Thymus (tissue), 14 donors: ENCODE measurements at places on chromosomes 6 and 20. TPM values are rescaled to one million over a fixed set of nuclear protein-coding genes. Genes with fewer than 3 reads are reported as not detected.

SLC22A2 gene
- not detected for total RNA-seq

HLA-DOB gene
- total RNA-seq: 18.8 TPM

ERGIC3 gene
- 157 TPM for total RNA-seq

CGA gene
- total RNA-seq: 1.5 TPM

VSTM2L gene
- total RNA-seq: 4.4 TPM

CST2 gene
- total RNA-seq: 0.94 TPM

APOM gene
- 6.1 TPM for total RNA-seq

CST8 gene
- not detected for total RNA-seq

CEP85L gene
- total RNA-seq: 44.3 TPM

STMND1 gene
- total RNA-seq: 0.05 TPM

TENT5A gene
- 4.2 TPM for total RNA-seq

MLN gene
- 0.61 TPM for total RNA-seq

GLP1R gene
- under 0.01 TPM for total RNA-seq

CST11 gene
- total RNA-seq: 0.33 TPM

MICB gene
- total RNA-seq: 9.5 TPM

ANKRD66 gene
- 0.05 TPM for total RNA-seq

GRCh38 chr6:125913864-125914351, 42.7 kb upstream of the HINT3 start:
- no peak for DNase-seq

- DNase-seq: no peak
These were observed 110.2 kb downstream of the LAMA2 start for GRCh38 chr6:128993166-128993565.

DNA sequence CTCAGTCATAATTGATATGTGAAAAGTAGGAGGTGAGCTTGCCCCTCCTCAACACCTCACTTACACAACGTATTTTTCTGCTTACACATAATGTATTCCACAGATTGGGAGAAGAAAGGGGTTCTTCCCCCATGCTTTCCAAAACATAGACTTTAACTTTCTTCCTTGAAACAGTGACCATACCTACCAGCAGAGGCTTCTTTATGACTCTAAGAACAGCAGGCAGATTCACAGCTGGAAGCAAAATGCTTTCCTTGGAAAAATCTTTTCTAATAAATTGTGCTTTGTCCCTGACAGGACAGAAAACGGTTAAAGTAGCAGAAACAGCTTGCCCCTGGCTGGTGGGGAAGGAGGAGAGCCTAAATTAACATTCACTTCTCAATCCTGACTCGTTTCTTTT, 629.1 kb upstream of the IMPG1 start:
- no peak for DNase-seq

- peak; percentile 12 for DNase-seq
These were observed 68.1 kb downstream of the HFE start for GRCh38 chr6:26155061-26155930.

- DNase-seq: no peak
These were observed 15.1 kb downstream of the KIF13A start for GRCh38 chr6:17972074-17972952.

DNA sequence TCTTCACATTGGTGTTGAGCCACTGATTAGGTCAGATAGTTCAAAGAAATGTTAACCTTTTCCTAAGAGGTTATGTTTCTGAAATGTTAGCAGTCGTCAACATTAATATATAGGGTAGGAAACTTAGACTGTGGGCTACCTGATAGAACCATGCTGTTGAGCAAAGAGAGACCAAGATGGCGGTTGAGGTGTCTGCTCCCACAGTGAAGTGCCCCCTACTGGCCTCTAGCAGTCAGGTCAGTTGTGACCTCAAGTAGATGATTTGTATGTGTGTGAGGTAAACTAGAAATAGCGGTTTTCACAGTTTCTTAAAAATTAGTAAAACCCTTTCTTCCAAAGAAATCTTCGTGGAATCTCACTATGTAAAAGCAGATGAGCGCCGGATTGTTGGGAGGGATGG, 40.3 kb downstream of the MTHFD1L start:
- DNase-seq: no peak

GRCh38 chr6:106450653-106451052, 90.1 kb downstream of the CRYBG1 start:
- DNase-seq: no peak

GRCh38 chr6:15751721-15752350, 89.0 kb upstream of the DTNBP1 start:
- no peak for DNase-seq

- DNase-seq: no peak
These were observed 1.9 kb downstream of the RAB32 start for GRCh38 chr6:146545581-146545980.

DNA sequence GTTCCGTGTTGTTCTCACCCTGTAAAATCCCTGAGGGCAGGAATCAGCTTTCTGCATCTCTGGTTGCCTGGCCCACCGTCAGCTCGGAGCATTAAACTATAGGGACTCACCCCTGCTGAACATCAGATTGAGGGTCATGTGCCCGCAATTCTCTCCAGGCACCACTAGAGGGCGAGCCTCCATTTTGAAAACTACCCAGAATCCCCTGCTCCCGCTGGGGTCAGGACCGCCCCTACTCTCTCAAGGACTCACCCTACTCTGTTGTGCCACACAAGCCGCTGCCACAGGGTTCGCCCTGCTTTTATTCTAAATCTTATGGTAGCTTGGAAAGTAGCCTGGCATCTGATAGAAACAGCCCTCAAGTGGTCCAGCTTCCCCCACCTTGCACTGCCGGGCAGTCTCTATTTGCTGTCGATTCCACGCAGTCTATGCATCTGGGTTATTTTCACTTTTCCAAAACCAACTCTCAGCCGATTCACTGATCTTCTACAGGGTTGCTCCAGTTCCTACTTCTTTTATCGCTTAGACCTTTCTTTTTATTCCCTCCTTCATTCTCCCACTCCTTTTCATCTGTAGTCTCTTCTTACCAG, 244.1 kb upstream of the QKI start:
- DNase-seq: peak; percentile 25

- no peak for DNase-seq
These were observed 199.3 kb upstream of the FLRT3 start for GRCh38 chr20:14536738-14537137.

GRCh38 chr6:73514746-73515110, 6.1 kb downstream of the EEF1A1 start:
- no peak for DNase-seq

GRCh38 chr20:62540504-62540903, 64.7 kb upstream of the GATA5 start:
- DNase-seq: no peak

DNA sequence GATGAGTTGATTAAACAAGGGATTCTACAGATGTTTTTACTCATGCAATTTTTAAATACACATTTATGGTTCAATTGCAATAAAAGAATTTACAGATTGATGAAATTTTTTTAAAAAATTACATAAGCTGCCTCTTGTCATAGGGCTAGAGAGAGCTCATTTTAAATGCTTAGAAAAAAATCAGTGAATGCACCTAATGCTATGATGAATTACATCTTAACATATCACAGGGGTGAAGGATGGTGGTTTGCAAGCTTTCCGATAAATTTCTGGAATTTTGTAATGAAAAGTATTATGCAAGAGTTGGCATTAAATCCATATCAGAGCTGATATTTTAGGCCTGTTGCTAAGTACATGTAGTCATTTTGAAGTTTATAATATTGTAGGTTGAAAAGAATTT, 29.6 kb downstream of the DSE start:
- no peak for DNase-seq

GRCh38 chr6:81857812-81858211, 105.3 kb upstream of the TENT5A start:
- no peak for DNase-seq

DNA sequence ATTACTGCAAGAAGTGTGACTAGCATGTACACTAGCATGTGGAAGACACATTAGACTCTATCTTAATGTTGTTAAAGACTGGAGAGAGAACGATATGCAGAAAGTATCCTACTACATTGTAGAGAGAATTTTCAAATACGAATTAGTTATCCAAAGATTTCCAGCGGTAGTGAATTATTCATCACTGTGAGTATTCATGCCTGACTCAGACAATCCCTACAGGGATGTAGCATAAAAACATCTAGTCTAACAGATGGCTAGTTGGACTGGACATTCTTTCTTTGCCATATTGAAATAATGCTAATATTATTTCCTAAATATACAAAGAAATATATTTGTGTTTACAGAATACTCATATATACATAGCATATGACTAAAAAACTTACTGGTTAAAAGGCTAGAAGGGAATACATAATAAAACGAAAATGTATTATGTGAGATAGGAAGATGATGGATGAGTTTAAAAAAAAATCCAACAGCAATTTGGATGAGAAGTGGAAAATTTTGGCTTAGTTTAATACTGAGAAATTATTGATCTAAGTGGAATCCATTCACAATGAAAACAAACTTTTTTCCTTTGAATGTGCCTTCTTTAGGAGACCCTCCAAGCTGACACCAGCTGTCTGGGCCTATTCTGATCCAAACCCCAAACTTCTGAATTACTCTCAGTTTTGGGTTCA, 580.7 kb downstream of the RFPL4B start:
- DNase-seq: no peak

DNA sequence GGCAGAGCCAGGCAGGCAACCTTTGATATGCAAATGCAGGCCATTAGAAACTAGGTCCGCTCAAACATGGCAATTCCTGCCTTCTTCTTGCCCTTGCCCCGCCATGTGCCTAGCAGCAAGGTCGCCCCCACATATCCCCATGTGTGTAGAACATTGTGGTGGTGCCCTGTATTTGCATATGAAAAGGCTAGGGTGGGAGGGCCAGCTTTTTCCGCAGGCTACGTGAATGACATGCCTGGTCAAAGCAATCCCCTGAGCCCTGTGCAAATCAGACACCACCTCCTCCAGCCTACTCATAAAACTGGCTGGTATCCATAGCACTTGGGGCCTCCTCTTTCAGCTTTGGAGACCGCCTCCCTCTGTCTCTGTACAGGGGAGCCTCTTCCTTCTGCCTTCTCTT, 31.6 kb downstream of the GSTA2 start:
- no peak for DNase-seq

GRCh38 chr6:46756469-46757213, 9.9 kb downstream of the ANKRD66 start:
- DNase-seq: no peak

DNA sequence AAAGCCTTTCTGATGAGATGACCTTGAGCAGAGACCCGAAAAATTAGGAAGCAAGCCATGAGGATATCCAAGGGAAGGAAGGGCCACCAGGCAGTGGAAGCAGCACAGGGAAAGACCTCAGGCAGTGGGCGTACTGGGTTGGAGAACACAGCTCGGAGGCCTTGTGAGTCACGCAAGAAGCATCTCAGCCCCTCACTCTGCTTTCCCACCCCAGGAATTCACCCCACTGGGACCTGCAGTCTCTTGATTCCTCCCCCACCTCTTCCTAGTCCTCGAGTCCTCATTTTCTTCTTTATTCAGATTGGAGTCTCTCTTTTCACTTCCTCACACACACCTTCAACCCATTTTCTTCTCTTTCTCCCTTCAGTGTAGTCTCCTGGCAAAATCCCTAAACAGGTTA, 27.0 kb downstream of the RPRD1B start:
- no peak for DNase-seq

- DNase-seq: no peak
These were observed 205.4 kb upstream of the BMP2 start for GRCh38 chr20:6562111-6562510.

DNA sequence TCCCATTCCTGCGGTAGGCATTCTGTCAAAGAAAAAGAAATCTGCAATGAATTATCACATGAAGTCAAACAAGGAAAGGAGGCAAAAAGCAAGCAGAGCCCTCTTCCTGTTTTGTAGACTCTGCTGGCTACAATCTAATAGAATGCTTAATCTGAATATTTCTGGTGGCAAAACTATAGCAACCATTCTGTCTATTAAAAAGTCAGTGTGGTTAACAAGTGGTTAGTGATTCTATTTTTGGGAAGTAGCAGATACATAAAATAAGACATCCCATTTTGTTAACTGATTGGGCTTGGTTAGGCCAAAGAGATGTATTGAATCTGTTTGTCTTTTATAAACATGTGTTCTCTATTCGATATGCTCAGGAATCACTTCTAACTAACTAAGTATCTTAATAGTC, 442.3 kb downstream of the CDC5L start:
- DNase-seq: no peak

- DNase-seq: no peak
These were observed 15.2 kb upstream of the KCNK15 start for GRCh38 chr20:44730441-44730840.

- DNase-seq: no peak
These were observed 41.7 kb upstream of the KLHL31 start for GRCh38 chr6:53707108-53707897.

DNA sequence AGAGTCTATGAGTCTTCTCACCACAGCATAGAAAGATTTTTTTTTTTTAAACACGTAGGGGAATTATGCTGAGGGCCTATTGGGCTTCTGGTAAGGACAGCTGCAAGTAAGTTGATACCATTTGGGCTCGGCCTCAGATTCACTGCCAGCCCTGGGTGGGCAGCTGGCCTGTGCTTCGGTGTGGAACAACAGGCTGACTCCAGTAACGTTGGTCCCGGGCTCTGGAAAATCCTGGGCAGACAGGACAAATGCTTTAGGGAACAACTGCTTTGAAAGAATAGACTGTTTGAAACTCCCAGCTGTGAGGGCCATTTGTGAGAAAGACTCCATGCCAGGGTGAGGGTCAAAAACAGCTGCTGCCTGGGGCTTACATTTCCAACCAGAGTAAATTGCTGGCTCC, 366.5 kb downstream of the QKI start:
- no peak for DNase-seq

DNA sequence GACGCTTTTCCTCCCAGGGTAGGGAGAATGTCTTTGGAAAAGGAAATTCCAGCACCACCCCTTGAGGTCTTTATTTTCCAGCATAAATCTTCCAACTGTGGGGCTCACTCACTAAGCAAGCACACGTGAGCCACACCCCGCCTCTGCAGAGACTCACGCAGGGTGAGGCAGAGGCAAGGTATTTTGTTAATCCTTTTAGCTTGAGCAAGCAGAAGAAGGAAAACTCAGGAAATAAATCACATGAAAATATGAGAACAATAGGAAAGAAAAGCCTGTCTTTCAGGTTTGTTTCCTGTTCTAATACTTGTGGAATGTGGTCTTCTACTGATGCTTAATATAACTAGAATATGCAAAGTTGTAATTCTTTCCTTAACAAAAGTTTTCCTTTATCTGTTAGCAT, 4.1 kb upstream of the PHACTR2 start:
- DNase-seq: no peak

GRCh38 chr6:41512146-41512701, 34.0 kb upstream of the FOXP4 start:
- no peak for DNase-seq

DNA sequence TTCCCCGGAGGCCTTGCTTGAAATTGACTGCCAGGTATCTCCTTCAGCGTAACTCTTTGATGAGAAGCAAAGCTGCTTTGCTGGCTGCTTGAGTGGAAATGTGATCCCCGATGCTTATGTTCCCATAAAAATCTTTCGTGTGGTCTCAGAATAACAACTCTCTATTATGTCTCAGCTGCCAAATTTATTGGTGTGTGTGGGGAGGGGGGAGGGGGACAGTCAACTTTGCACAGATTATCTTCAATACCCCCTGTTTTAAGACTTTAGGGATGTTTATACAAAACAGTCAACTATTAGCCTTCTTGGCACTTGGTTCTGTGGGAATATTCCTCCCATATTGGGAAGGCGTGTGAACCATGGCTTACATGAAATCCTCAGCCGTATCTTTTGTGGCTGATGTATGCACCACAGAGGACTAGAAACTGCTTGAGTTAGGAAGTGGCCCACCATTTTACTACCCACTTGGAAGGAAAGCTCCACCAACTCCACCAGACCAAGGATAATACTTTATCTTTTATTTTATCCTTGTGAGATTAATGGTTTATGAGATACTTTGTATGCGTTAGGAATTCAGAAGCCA, 101.5 kb upstream of the SLC24A3 start:
- no peak for DNase-seq

- peak; percentile 68 for DNase-seq
These were observed 995 bp upstream of the GSTA4 start for GRCh38 chr6:52995913-52996645.

- no peak for DNase-seq
These were observed 105.7 kb upstream of the LAMP5 start for GRCh38 chr20:9408422-9409300.
